T-helper 22 cell (primary cell): ENCODE measurements at places on chromosomes 5 and 9.

DNA sequence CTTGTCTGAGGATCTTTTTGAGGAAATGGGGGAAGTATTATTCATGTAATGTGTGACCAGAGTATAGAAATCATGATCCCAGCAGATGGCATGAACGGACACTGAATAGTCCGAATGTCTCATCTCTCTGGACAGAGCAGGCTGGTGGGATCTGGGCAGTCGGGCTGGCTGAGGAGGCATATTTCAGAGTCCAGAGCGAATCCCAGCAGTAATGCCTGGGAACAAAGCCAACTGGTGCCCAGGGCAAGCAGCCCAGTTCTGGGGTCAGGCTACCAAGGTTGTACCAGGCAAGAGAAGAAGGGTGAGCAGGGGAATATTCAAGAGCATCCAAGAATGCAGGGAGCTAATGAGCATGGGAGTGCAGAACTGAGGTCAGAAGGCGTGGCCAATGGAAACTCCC is 306.4 kb downstream of the ZSWIM6 start:
- DNase-seq: no peak

DNA sequence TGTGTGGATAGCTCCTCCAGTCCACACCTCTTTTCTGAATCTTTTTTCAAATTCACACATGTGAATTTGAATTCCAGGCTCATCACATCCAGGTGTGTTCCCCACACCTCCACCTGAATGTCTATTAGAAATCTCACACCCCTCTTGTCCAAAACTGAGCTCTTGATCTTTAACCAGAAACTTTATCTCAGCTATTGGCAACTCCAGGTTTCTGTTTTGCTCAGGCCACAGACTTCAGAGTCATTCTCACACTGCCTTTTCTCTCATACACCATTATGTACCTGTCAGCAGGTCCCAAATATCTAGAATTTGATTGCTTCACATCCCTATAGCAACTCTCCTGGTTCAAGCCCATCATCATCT is 11.6 kb downstream of the NIPSNAP3B start:
- DNase-seq: no peak

- no peak for DNase-seq
These were observed 57.8 kb downstream of the ERGIC1 start for GRCh38 chr5:172891716-172892421.

DNA sequence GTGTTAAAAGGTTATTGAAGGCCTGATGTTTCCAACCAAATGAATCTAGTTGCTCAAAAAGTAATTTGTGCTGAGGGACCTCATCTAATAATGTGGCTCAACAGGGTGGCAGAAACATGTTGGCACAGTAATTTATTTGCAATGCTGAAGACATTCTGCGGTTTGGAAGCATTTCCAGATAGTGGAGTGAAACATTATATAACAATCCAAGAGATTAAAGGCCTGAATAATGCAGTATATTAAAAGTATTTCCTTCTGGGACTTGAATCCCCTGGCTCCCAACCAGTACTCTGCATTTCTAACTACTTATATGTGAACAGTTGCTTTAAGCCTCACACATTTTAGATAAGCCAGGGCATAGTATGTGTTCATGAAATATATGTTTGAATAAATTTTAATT is 25.9 kb upstream of the ALDH1A1 start:
- DNase-seq: no peak

- no peak for DNase-seq
These were observed 121.1 kb upstream of the ASTN2 start for GRCh38 chr9:117535973-117536372.

- DNase-seq: no peak
These were observed 244.7 kb upstream of the SLC30A5 start for GRCh38 chr5:68849103-68849502.

- DNase-seq: no peak
These were observed 209.4 kb downstream of the PIK3R1 start for GRCh38 chr5:68424799-68425537.

- no peak for DNase-seq
These were observed 11.8 kb upstream of the TMC1 start for GRCh38 chr9:72509635-72510034.

DNA sequence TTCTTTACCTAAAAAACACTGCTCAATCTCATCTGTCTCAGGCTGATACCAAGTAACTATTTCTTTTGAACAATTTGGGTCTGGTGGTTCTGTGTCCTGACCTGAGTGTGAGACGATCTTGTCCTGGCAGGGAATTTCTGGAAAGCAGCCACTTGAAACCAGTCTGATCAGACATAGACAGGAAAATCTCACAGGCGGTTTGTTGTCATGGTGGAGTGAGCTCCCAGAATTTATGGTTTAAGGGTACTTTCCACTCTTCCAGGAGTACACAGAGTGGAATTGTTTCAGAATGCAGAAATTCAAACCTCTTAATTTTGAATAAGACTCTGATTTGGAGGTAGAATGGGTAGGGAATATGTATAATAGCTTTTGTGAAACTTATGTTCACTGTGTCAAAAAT is 268.2 kb downstream of the ISL1 start:
- DNase-seq: no peak

- no peak for DNase-seq
These were observed 4.9 kb downstream of the TSPAN17 start for GRCh38 chr5:176652136-176652535.

DNA sequence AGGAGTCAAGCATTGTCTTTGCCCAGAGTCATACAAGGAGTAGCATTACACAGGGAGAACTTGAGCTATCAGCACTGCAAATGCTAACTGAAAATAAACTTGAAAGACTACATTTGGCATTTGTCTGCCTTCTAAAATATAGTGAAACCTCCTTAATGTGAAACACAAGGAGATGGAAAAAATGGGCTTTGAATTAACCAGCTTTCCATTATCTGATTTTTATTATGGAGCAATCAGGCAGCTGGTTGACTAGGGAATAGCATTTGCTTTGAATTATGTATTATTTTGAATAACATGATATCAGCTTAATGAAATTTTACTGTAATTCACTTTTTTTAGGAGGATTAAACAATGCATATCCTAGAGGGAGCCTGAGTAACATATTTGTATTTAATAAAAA is 130.8 kb downstream of the GDNF start:
- DNase-seq: no peak
